Activated naive CD8-positive, alpha-beta T cell treated with anti-CD3 and anti-CD28 coated beads, Interleukin-2, amount 10 ng/mL, durations not matched to agents 7 days and 5 days (primary cell): ENCODE measurements at places on chromosomes 5 and 9.

GRCh38 chr5:175387144-175387543, 56.8 kb downstream of the DRD1 start:
- DNase-seq, result no peak

- DNase-seq, result no peak
Observed at GRCh38 chr5:32953694-32954093, 242.6 kb downstream of the NPR3 start.

DNA sequence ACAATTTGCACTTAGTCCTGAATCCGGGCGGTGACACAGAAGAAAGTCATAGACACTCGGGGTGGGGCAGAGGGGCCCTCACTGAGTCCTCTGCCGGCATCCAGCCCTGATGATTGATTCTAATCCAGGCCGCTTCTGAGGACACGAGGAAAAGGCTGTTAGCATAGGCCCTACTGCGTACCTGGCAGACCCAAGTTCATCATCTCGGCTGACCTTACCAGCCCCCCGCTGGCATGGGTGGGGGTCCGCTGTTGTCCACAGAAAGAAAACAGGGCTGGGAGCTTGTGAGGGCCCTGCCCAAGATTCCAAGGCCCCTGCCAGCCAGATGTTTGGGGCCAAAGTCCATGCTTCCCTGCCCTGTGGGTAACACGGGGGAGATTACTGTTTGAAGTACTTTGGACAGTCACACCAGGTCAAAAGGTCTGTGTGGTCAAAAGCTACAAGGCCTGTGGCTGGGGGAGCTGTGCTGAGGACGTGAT, 24.5 kb downstream of the ERGIC1 start:
- DNase-seq, result no peak

- DNase-seq, result no peak
Observed at GRCh38 chr9:8486095-8486494, 686.5 kb upstream of the DMAC1 start.

GRCh38 chr9:111068771-111069170, 30.5 kb upstream of the LPAR1 start:
- no peak for DNase-seq

DNA sequence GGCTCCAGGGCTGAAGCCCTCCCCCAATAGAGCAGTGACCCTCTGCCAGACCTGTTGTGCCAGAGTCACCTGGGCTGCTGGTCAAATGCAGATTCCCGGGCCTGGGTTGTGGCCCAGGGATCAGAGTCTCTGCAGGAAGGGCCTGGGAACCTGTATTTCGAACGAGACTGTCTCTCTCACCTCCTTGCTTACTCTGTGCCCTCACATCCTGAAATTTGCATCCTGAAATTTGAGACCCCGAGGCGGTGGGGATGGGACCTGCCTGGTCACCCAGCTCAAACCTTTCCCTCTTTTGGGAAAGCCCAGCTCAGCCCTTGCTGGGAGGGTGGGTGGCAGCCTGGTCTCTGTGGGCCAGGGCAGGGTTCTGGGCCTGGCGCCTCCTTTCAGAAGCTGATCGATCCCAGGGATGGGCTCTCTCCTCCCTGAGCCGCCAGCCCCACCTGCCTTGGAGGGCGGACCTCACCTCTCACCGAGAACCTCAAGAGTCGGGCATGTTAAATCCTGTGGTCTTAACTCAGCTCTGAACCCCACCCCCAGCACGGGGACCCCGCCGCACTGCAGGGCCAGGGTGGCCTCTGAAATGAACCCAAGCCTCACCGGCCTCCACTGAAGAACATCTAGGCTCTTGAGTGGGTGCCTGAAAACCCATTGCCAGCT, 44.0 kb upstream of the IER5L start:
- no peak for DNase-seq

DNA sequence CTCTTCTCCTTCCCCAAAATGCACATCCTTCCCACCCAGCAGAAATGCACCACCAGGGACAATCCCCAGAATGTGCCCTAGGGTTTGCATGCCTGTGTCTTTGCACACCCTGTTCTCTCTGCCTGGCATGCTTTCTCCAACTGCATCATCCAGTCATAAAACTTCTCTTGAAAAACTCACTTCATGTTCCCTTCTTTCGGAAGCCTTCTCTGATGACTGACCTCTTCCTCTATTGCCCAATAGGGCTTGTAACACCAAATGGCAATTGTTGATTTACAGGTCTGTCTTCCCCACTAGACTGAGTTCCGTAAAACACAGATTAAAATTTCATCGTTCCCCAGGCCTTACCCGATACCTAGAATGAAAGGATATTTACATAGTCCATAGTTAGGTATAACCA, 83.1 kb upstream of the SPOCK1 start:
- no peak for DNase-seq

- DNase-seq, result no peak
Observed at GRCh38 chr9:36759141-36759540, 186.4 kb downstream of the MELK start.

- DNase-seq, result no peak
Observed at GRCh38 chr5:125037020-125037419, 290.6 kb upstream of the ZNF608 start.

DNA sequence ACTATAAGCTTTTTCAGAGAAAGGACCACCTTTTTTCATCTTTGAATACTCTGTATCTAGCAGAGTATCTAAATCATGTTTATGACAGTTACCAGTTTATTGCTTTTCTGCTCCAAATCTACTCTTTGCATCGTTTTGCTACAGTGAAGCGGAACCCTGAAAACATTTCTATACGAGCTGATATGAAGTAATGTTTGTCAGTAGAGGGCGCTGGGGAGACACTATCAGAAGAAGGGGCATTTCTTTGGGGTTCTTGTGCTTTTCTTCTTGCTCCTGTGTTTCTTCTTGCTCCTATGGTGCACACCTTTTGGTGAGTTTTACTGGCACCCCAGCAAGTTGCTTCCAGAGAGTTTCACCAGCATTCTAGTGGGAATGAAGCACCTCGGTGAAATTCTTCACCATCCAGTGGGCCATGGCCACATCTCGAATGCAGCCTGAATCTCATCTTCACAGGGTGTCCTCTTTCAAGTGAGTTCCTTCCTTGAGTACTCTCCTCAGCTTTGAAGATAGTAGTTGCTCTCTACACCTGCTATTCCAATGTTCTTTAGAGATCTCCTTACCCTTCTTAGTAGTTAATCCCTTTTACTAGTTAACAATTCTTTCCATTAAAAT, 98.4 kb downstream of the FGF1 start:
- DNase-seq, result no peak

DNA sequence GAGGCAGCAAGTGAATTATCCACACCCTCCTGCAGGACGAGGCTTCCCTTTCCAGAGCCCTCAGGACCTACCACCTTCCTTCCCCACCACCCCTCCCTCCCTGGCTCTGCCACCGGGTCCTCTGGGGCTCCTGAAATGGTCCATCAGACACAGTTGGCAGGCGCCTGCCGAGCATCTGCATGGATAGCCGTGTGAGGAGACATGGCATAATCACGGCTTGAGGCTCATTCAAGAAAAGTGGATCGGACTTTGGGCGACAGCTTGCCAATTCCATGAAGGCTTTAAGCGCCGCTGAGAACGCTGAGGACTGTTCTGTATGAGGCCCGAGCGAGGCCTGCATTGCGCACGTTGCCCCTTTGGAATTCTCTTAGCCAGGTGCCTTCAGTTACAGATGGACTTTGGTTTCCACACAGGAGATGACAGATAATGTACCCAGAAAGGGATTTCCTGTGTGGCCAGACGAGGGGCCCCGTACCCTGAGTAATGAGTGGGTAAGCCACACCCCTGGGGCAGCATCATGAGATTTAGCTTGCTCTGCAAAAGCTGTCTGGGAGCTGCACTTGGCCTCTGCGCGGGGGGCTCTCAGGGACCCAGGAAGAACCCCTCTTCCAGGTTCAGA, 179.8 kb downstream of the OLFM1 start:
- DNase-seq, result no peak

DNA sequence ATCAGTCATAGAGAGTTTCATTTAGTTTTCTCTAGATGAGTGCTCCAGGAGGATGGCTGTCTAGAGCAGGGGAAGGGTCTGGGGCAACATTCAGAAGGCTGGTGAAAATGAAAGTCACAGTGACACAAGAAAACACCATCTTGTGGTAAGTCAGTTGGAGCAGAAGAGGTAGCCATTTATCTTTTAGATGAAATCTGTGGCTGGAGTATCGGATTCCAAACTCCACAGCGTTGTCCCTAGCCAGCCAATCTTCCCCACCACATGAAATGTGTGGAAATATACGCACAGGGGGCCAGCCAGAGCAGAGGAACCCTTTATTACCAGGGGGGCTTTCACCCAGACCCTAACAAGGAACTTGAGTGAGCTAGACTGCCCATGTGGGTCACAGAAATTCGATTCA, 15.9 kb upstream of the TNFAIP8 start:
- no peak for DNase-seq

GRCh38 chr5:76524868-76525267, 98.3 kb downstream of the F2RL2 start:
- DNase-seq, result no peak

DNA sequence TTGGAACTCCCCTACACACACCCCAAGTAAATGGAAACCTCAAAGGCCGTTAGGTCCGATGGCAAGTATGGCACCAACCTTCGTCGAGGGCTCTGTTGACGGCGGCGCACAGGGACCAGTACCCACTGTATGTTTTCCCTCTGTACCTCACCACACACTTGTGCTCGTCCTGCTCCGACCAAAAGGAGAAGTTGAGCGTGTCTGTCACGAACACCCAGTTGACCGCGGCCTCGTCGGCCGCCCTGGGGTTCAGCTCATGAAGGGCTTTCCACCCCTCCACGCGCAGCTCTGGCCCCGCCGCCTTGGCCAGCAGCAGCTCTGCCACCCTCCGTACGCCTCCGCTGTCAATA, 24.0 kb downstream of the HNRNPK start:
- peak; percentile 64 for DNase-seq

DNA sequence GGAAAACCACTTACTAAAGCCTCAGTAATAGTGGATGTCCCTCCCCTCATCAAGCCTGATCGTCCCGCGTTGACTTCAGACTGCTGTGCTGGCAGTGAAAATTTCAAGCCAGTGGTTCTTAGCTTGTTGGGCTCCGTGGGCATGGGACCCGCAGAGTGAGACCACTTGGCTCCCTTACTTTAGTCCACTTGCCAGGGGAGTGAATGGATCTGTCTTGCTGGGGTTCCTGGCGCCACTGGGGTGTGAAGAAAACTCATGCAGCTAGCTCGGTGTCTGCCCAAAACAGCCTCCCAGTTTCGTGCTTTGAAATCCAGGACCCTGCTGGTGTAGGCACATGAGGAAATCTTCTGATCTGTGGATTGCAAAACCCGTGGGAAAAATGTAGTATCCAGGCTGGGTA, 480.0 kb upstream of the IZUMO3 start:
- DNase-seq, result no peak
